ENCODE measurements at places on chromosomes 5 and 9. TPM values are rescaled to one million over a fixed set of nuclear protein-coding genes. Genes with fewer than 3 reads are reported as not detected.

The CCDC192 gene
- not detected for total RNA-seq

The PCDHB16 gene
- not detected for total RNA-seq

- H3K36me3 ChIP-seq: no peaks in the 10 kb centered on the region
- DNase-seq: no peak
- H3K27ac ChIP-seq: no peak overlapping the region
- no peaks in the 10 kb centered on the region for H3K27me3 ChIP-seq
Observed at GRCh38 chr5:169412831-169413230, 111.9 kb upstream of the SLIT3 start.

DNA sequence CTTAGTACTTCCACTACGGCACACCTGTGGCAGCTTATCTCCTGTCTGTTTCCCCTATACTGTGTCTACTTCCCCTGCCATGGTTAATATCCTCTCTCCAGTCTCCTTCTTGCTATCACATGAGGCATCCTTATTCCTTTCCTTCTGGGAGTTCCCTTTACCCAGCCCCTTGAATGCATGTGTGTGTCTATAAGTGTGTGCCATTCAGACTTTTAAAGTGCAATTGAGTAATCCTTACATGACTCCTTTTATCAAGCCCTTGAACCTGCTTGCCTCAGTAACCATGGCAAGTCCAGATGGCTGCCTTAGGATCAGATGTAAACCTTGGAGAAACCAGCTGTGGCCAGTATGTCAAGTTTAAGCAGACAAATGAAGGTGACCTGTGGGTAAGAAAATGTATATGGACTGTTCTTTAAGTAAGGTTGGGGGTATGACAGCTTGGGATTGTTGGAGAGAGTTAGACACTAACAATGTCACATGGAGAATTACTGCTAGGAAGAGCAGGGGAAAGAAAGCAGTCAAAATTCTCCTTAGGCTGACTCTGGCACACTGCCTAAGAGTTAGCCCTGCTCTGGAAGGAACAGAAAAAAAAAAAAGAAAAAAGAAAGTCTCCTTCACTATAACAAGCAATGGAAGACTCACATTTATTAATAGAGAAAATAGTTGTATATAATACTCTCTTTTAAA, 142.1 kb downstream of the HINT1 start:
- no peak overlapping the region for H3K27ac ChIP-seq
- DNase-seq: no peak
- no peaks in the 10 kb centered on the region for H3K4me1 ChIP-seq

The CARTPT gene
- not detected for total RNA-seq

- H3K36me3 ChIP-seq: no peaks in the 10 kb centered on the region
- H3K4me1 ChIP-seq: no peaks in the 10 kb centered on the region
- no peak overlapping the region for H3K27ac ChIP-seq
Observed at GRCh38 chr9:73719660-73720059, 568.0 kb downstream of the ANXA1 start.

The RAB24 gene
- 28.3 TPM for total RNA-seq

DNA sequence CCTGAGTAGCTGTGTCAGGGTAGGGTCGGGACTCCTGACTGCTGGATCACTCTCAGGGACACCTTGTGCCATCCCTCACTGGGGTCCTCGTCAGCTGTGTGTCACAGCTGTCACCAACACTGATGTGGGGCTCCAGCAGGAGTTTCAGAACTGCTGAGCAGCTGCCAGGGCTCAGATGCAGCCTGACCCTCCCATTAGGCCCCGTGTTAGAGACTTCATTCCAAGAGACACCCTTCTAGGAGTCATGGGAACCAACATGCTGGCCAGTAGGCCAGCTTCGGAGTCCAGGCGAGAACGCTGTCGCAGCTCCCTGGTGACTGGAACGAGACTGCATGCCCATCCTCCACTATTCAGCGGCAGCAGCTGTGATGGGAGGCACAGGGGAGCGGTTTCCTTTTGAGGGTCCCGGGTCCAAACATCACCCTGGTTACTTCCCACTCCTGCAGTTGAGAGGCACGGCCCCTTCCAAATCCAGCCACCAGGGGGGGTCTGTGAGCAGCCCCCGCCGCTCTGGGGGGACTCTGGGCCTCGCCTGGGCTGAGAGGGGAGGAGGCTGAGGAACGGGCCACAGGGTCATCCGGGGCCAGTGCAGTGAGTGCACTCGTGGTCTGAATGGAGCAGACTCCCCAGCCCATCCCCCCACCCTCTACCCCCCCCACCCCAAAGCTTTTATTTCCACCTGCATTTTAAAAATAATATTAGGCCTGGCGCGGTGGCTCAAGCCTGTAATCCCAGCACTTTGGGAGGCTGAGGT, 12.6 kb upstream of the TCF7 start:
- no peaks in the 10 kb centered on the region for H3K36me3 ChIP-seq
- H3K4me1 ChIP-seq: peaks cover 91% of the 10 kb centered on the region
- H3K4me3 ChIP-seq: peak overlapping the region; percentile 34
- peak; percentile 68 for DNase-seq

The SLC6A3 gene
- not detected for total RNA-seq

DNA sequence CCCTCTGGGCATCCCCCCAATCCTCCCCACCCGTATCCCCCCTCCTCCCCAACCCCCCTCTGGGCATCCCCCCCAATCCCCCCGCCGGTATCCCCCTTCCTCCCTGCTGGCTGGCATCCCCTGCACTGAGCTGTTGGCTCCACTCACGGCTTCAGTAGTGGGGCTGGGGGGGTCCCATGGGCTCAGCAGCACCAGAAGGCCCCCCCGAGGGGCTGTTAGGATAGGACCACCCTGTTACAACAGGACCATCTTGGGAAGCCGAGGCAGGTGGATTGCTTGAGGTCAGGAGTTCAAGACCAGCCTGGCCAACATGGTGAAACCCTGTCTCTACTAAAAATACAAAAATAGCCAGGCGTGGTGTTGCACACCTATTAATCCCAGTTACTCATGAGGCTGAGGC, 42.4 kb downstream of the EXD3 start:
- no peak for DNase-seq
- no peak overlapping the region for H3K4me3 ChIP-seq
- H3K36me3 ChIP-seq: no peaks in the 10 kb centered on the region

GRCh38 chr9:136981588-136982231, 1.1 kb upstream of the LCNL1 start:
- no peak overlapping the region for H3K4me3 ChIP-seq
- H3K4me1 ChIP-seq: no peaks in the 10 kb centered on the region
- no peak for DNase-seq
- H3K27me3 ChIP-seq: no peaks in the 10 kb centered on the region
- no peak overlapping the region for H3K27ac ChIP-seq
- H3K36me3 ChIP-seq: no peaks in the 10 kb centered on the region

- no peak overlapping the region for H3K4me3 ChIP-seq
- H3K36me3 ChIP-seq: no peaks in the 10 kb centered on the region
- H3K4me1 ChIP-seq: no peaks in the 10 kb centered on the region
- DNase-seq: no peak
- H3K27ac ChIP-seq: no peak overlapping the region
- H3K27me3 ChIP-seq: no peaks in the 10 kb centered on the region
Observed at GRCh38 chr9:131299961-131300347, 10.4 kb downstream of the PLPP7 start.

GRCh38 chr5:119353686-119354366, 2.0 kb upstream of the TNFAIP8 start:
- peaks cover 83% of the 10 kb centered on the region for H3K4me1 ChIP-seq
- H3K27me3 ChIP-seq: no peaks in the 10 kb centered on the region
- no peak overlapping the region for H3K27ac ChIP-seq
- peak overlapping the region; percentile 50 for H3K4me3 ChIP-seq
- no peaks in the 10 kb centered on the region for H3K36me3 ChIP-seq

GRCh38 chr5:144462577-144462976, 291.9 kb downstream of the KCTD16 start:
- no peaks in the 10 kb centered on the region for H3K4me1 ChIP-seq
- H3K4me3 ChIP-seq: no peak overlapping the region
- H3K27me3 ChIP-seq: no peaks in the 10 kb centered on the region
- no peaks in the 10 kb centered on the region for H3K36me3 ChIP-seq
- no peak overlapping the region for H3K27ac ChIP-seq

The SLC6A7 gene
- not detected for total RNA-seq

The GRXCR2 gene
- not detected for total RNA-seq

Measured in CD8-positive, alpha-beta memory T cell (primary cell).